ENCODE measurements at places on chromosomes 7 and 10.

DNA sequence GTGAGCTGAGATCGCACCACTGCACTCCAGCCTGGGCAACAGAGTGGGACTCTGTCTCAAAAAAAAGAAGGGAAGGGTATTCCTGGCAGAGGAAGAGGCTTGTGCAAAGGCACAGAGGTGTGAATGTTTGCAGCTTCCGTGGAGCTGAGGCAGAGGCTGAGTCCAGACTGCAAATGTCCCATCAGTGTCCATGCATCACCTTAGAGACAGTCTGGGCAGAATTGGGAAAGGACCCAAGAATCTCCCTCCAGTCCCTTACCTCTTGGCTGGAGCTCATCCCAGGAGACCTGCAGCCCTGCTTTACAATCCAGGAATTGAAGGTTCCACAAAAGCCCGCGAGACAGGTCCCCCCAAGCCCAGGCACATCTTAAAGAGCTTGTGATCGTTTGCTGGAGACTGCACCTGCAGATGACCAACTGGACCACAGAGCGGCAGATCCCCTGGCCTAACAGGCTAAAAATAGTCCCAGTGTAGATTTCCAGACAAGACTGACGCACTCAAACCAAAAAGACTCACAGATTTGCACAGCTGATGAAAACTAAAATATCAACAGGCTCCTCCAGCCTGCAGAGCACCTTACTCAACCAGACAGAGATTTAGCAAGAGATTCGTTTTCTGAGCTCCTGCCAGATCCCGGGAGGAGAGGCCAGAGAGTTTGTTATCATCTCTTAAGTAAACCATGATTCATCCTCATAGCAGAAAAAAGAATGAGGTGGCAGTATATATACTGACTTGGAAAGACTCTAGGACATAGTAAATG is 22.9 kb upstream of the NANOS1 start:
- peak; percentile 46 for DNase-seq

GRCh38 chr10:31754803-31755624 is 173.6 kb downstream of the ARHGAP12 start:
- DNase-seq = no peak

DNA sequence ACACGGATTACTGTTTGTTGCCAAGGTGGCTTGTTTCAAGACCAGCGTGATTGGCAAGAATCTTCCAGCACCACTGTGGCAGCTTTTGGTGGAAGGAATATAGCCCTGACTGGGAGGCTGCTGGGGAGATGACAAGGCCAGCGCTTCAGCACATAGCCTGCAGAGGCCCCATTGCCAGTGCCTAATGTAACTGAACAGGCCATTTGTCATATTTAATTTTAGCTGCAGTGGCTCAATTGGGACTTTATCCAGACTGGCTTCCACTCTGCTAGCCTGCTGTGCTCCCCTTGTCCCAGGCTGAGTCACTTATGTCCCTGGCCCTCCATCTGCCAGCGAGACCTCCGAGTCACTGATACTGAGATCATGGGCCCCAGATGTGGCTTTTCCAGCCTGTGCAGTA is 483.1 kb downstream of the GALNT17 start:
- no peak for DNase-seq

- DNase-seq = peak; percentile 52
Measured at GRCh38 chr7:2488272-2488645, 12.1 kb upstream of the GRIFIN start.

GRCh38 chr7:89308535-89308934 is 513.0 kb upstream of the TEX47 start:
- DNase-seq = no peak

- peak; percentile 96 for DNase-seq
Measured at GRCh38 chr7:55365675-55366460, 731 bp downstream of the LANCL2 start.

- DNase-seq = no peak
Measured at GRCh38 chr7:23205909-23206767, 24.3 kb downstream of the NUP42 start.

- no peak for DNase-seq
Measured at GRCh38 chr7:155774947-155775346, 37.3 kb downstream of the SHH start.

DNA sequence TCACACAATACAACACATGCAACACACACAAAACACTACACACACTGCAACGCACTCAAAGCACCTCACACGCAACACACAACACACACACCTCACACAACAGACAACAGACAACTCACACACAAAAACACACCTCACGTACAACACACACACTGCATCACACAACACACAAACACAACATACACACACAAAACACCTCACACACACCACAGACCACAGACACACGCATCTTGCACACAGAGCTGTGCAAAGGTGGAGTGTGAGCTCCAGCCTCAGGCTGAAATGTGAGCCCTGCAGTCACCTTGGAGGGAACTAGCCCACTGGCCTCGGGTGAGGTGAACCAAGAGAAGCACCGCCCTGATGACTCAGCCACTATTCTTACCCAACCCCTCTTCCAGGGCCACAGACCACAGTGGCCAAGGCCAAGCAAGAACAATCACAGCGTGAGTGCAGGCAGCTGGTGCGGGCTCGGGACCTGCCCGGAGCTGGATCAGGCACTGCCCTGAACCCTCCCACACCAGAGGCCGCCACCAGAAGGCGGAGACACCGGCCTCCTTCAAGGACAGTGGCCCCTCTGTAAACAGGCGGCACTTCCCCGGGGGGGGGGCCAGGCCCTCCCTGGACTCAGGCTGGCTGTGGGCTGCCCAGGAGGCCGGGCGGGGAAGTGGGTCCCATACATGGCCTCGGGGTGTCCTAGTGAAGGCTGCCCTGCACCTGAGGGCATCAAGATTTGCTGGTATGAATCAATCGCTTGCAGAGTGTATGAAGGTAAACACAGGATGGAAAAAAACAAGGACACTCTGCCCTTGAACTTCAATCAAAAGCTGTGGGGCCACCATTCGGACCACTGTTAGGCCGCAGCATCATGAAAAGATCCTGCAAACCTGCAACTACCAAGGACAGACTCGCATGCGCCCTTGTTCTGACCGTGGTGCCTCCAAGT is 106.7 kb downstream of the TNS3 start:
- DNase-seq = peak; percentile 91

DNA sequence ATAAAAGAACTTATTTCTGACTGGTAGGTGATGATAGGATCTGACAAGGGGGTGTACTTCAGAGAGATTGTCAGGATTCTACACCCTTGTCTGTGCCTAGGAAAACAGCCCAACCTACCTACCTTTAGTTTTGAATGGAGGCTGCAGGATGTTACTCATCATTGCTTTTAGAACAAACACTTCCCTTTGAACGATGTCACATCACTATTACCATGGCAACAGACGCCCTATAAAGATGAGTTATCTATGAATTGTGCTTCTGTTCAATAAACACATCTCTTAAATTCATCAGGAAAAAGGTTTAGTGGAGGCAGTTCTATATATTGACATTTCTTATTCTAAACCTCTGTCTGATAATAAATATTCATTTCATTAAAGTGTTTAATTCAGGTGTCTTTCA is 362.4 kb downstream of the CNTNAP2 start:
- no peak for DNase-seq

- DNase-seq = no peak
Measured at GRCh38 chr10:99224766-99225165, 10.9 kb downstream of the HPSE2 start.

DNA sequence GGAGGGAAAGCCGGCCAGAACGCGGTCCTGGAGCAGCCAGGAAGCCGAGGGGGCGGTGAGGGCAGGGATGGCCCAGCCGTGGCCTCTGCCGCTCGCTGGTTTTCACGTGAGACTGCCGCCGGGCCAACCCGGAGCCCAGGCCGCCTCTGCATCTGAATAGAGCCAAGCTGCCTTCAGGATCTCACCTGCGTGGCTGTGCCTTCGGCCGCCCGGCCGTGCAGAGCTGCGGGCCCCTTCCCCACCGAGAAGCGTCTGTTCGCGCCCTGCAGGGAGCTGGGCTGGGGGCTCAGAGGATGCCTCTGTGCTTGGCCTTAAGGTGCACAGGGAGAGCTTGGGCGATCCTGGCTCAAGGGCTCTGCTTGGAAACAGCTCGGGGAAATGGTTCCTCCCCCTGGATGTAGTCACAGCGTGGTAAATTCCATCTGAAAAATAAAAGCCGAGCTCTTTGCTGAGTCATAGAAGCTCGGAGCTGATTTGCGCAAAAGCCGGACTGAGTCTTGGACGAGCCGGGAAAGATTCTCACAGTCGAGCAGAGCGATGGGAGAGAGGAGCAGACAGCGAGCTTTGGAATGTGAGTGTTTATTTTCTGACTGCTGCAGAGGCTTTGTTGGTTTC is at the start of gene JAKMIP3:
TSS of gene JAKMIP3 (plus strand) at position 456 of the 615 bp plus-strand sequence. CDS start 38,863 bp downstream, outside the sequence.
- DNase-seq = peak; percentile 26

DNA sequence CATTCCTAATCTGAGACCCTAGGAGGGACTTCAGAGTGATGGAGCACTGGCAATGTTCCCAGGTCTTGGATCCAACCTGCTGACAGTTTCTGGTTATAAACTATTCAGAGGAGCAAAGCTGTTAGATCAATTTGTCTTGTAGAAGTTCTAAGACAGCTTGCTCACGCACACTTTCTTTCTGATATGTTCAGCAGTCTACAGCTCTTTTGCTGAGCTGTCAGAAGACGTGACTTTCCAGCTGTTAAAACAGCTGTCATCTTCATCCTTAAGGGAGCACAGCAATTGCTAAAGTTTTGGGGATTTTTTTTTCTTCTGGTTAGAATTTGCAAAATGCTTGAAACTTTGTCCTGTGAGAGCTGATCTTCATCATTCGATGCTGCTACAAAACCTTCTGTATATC is 823.1 kb downstream of the SORCS1 start:
- DNase-seq = no peak

GRCh38 chr7:145850636-145851035 is 266.0 kb upstream of the CNTNAP2 start:
- DNase-seq = no peak

- no peak for DNase-seq
Measured at GRCh38 chr10:38025283-38025682, 14.8 kb downstream of the ZNF33A start.

- DNase-seq = no peak
Measured at GRCh38 chr7:76394957-76395356, 14.5 kb downstream of the SSC4D start.

GRCh38 chr7:139661043-139661440 is 116.8 kb downstream of the HIPK2 start:
- no peak for DNase-seq

DNA sequence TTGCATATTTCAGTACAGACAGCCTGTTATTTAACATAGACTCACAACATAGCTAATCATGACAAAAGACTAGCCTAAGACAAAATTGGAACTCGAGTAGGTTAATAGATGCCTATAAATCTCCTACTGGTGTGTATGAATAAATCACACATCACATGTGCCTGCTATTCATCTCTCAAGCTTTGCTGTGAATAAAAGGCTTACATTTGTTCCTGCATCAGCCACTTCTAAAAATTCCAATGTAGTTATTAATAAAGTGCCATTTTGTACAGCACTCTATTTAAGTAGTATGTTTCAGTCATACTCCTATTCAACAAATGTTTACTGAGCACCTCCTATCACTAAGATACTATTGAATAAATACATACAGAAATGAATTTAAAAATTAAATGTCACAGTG is 486.3 kb downstream of the NRG3 start:
- no peak for DNase-seq

DNA sequence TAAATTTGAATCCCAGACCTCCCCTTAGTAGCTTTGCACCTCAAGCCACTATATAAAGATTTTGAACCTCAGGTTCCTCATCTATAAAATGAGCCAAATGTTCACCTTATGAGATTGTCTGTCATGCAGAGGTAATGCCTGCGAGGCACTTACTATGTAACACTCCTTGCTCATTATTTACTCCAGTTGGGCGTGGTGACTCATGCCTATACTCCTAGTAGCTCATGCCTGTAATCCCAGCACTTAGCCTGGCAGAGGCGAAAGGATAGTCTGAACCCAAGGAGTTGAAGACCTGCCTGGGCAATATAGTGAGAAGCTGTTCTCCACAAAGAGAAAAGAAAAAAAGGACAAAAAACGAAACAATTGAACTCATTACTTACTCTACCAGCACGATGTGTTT is 82.2 kb downstream of the MDFIC start:
- no peak for DNase-seq

DNA sequence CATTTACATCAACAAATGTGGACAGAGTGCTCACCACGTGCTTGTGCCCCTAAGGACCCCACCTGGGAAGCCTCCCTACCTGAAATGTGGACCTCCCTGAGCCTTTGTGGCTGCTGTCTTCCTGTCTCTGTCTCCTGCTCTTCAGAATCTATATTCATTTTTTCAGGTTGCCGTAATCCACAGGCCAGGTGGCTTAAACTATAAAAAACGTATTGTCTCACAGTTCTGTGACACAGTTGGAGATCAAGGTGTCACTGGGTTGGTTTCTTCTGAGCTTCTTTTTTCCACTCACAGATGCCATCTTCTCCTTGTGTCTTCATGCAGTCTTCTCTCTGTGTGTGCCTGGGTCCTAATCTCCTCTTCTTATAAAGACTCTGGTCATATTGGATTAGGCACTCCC is 5.6 kb upstream of the VSTM4 start:
- no peak for DNase-seq

- no peak for DNase-seq
Measured at GRCh38 chr10:12465385-12466136, 116.2 kb downstream of the CAMK1D start.

GRCh38 chr7:107077699-107078516 is 33.4 kb downstream of the PRKAR2B start:
- no peak for DNase-seq

- DNase-seq = no peak
Measured at GRCh38 chr7:37545619-37546534, 97.2 kb upstream of the ELMO1 start.

- no peak for DNase-seq
Measured at GRCh38 chr10:11539191-11539868, 72.1 kb downstream of the USP6NL start.

GRCh38 chr10:10869592-10869991 is 148.1 kb upstream of the CELF2 start:
- DNase-seq = no peak
